ENCODE measurements at places on chromosomes 1 and 21. TPM values are rescaled to one million over a fixed set of nuclear protein-coding genes. Genes with fewer than 3 reads are reported as not detected.

DNA sequence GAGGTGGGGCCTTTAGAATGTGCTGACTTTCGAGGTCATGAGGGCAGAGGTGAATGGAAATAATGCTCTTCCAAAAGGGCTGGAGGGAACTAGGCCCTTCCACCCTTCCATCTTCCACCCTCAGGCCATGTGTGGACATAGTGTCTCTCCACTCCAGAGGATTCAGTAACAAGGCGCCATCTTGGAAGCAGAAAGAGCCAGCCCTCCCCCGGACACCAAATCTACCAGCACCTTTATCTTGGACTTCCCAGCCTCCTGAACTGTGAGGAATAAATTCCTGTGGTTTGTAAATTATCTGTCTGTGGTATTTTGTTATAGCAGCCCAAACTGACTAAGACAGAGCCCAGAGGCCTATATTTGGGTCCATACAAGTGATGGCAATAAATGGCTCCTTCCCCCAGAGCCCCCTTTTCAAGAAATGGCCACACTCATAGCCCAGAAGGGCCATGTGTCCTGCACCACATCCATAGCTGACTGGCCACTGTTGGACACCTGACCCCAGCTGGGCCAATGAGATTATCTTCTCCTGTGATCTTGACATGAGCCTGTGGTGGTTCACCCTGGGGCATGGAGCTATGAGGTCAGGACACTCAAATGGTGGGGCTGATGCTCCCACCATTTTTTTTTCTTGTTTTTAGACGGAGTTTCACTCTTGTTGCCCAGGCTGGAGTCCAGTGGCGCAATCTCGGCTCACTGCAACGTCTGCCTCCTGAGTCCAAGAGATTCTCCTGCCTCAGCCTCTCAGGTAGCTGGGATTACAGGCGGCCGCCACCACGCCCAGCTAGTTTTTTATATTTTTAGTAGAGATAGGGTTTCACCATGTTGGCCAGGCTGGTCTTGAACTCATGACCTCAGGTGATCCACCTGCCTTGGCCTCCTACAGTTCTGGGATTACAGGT lies 114.9 kb downstream of the RRAGC start:
- no peak for DNase-seq

Gene RGS4
- 8.1 TPM for polyA plus RNA-seq

DNA sequence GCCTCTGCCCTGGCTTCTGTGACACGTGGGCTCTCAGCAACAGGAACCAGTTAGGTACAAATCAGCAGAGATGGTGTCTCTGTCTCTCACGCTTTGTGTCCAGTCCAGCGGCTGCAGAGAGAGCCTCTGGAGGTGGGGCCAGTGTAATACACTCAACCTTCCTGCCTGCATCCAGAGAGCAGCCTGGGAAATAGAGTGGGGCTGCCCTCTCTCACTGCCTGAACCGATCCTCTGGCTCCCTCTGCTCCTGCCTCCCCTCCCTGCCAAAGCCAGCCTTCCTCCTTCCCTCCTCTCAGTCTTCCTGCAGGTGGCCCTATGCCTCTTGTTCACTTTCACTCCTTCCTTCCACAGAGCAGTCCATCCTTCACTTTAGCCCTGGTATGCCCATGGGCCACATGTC lies at the start of gene ZNF648:
Gene ZNF648, minus strand, starts transcription at position 119 of the 400 bp plus-strand sequence. CDS start 3,702 bp downstream, outside the sequence.
- DNase-seq = no peak

DNA sequence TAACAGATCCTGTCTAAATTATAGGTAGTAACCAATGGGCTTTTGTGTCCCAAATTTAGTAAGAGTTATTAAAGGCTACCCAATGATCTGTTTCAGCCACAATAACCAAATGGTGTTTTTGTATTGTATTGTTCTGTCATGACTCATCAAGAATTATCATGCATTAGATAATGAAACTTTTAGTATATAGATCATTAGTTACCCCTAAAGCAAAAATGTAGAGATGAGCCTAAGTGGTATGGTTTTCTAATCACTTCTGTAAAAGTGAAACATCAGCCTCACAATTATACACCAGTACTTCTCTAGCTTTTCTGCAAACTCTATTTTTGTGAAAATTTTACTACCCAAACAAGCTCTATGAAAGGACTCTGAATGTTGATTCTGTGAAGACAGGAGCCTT lies 71.4 kb downstream of the LRRC7 start:
- no peak for DNase-seq

GRCh38 chr1:173669491-173669941 lies at the start of gene ANKRD45:
TSS of gene ANKRD45 (minus strand) at chr1:173669851. CDS start at chr1:173659418, 10,433 bp downstream.
- DNase-seq = peak; percentile 35

DNA sequence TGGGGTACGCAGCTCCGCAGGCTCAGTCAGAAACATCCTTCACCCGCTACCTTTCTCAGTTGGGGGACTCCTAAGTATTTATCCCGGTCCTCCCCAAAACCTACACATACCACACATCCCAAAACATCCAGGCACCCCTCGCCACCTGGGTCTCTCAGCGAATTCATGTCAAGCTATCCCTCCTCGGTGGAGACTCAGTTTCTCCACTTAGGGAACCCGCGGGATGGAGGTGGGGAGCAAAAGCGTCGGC lies 1.3 kb upstream of the ZBTB7B start:
- DNase-seq = no peak

Gene DENND2C
- polyA plus RNA-seq = 0.99 TPM

Gene LORICRIN
- not detected for polyA plus RNA-seq

Gene CRYAA
- not detected for polyA plus RNA-seq

DNA sequence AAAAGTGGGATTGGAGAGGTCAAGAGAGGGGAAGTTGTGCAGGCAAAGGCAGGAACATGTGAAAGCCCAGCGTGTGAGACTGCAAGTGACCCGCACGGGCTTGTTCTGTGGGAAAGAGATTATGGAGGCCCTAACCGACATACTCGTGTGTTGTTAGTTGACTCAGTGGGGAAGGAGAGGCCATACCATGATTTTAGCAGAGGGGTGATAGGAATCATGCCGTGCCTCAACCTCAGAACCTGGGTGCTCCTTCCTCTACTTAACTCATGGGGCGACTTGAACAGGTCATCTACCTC lies 19.3 kb downstream of the PGLYRP3 start:
- no peak for DNase-seq

GRCh38 chr1:175033953-175034352 lies 10.7 kb upstream of the MRPS14 start:
- no peak for DNase-seq

DNA sequence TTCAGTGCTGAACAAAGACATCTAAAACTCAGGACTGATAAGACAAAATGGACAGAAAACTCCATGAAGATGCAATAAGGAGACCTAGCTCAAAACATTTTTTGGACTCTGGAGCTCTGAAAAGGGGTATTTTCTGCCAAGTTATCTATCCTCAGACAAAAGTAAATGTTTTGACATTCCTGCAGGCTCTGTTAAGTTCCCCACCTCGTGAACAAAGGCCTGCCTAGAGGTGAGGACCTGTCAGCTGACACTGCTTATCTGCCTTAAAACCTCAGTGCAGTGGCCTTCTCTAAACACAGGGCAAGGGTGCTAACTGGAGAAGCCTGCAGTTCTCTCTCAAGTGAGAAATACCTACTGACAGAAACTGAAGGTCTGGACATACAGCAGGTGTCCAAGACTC lies 41.1 kb downstream of the COLGALT2 start:
- DNase-seq = peak; percentile 34

DNA sequence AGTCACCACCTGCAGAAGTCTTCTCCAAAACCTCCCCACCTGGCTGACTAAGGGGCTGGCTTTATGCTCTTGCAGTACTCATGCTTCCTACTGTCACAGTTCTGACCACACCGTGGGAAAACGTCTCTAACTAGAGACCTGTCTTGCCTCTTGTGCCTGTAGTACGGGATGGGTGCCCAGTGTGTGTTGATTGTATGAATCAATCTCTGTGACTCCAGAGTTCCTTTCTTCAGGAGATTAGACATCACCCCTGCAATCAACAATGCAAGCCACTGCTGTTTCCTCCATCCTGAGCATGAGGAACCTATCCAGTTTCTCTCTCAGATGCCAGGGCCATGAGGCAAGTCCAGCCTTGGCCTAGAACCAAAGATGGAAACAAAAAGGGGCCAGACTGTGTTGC lies 64.1 kb downstream of the LRRN2 start:
- DNase-seq = no peak

Gene ZNF648
- polyA plus RNA-seq = 0.04 TPM

Gene CDC42SE1
- polyA plus RNA-seq = 58.2 TPM

Gene PGBD2
- 10.3 TPM for polyA plus RNA-seq

DNA sequence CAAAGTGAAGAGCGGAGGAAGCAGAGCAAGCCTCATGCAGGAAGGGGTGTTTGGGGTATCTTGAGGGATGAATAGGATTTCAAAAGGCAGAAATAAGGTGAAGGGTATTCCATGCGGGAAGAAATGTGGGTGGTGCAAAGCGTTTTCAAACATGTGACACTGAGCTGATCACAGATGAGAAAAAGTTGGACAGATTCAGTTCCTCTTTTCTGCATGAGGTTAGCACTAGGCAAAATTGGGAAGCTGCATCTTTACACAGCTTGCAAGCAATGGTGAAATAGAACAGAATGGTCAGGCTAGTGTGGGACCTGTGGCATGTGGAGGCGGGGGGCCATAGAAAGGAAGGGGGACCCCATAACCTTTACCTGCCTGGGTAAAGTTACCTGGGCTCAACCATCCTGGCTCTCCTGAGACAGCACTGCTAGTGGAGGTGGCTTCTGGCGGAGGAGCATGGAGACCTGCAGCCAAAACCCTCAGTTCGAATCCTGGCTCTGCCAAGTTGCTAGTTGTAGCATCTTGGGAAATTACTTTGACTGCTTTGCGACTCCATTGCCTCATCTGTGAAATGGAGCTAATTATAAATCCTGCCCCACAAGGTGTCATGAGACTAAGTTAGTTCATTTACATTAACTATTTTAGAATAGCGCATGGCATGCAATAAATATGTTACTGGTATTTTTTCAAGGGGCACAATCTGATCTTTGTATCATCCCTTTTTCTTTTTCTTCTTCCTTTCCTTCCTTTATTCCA lies 16.4 kb downstream of the KCNA10 start:
- DNase-seq = no peak

DNA sequence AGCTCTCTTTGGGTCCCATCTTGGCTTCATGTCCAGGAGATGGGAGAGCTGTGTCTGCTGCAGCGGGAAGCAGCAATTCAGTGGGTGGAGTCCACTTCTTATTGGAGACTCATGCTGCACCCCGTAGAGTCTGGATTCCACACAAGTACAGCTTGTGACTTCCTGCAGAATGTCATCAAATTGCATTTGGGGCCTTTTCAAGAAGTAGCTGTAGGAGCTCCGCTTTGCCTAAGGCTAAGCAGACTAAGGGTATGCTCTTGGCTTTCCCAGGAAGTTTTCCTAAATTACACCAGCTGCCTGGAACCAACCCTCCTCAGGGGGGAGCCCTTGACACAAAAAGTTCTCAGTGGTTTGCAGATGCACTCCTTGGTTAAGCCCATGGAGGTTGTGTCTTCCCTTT lies 5.7 kb upstream of the MOB3C start:
- no peak for DNase-seq

- no peak for DNase-seq
These were observed 523.3 kb upstream of the RGS18 start for GRCh38 chr1:191634801-191635508.

Gene ZMYND12
- 1.3 TPM for polyA plus RNA-seq

DNA sequence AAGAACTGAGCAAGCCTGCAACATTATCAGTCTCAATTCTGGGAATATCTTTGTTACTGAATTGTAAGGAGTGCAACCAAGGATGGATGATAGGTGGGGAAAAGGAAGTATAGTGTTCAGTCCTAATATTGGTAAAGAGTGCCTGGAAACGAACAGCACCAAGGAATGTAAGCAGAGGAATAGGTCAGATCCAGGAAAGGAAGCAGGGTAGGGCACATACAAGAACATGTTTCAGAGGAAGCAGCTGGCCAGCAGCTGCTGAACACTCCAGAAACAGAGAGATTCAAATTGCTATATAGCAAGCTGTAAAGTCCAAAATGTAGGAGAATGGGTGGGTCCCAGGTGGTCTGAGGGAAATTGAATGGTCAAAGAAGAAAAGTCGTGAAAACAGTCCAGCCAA lies 37.9 kb downstream of the CRB1 start:
- DNase-seq = no peak

- no peak for DNase-seq
These were observed 41.3 kb downstream of the AKNAD1 start for GRCh38 chr1:108815566-108815965.

Gene C21orf58
- polyA plus RNA-seq = 8.7 TPM

DNA sequence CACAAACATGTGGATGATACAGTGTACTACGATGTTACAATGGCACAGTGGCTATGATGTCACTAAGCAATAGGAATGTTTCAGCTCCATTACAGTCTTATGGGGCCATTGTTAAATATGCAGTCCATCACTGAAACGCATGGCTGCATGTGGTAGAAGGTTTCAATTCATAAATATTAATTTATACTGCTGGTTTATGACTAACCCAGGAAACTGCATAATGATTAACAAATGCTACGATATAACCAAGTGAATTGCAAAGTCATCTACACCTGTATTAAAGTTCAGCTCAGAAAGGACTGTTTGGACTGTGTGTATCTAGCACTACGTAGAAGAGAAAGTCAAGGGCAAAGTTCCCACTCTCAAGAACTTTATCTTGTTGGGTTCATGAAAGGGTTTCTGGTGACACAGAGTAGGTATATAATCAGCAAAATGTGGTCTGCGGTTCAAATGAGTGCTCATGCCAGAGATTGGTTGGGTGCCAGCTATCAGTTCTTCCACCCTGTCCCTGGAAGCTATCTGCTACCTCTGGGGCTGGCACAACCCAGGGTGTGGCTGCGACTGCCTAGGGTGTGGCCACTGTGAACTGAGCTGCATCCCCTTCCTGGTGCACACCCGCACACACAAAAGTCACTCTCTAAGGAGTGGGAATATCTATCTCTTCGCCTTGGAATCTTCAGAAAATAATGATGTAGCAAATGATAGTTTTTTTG lies 14.8 kb downstream of the MGST3 start:
- peak; percentile 93 for DNase-seq

- peak; percentile 42 for DNase-seq
These were observed 47.4 kb upstream of the RAB4A start for GRCh38 chr1:229223498-229223897.

DNA sequence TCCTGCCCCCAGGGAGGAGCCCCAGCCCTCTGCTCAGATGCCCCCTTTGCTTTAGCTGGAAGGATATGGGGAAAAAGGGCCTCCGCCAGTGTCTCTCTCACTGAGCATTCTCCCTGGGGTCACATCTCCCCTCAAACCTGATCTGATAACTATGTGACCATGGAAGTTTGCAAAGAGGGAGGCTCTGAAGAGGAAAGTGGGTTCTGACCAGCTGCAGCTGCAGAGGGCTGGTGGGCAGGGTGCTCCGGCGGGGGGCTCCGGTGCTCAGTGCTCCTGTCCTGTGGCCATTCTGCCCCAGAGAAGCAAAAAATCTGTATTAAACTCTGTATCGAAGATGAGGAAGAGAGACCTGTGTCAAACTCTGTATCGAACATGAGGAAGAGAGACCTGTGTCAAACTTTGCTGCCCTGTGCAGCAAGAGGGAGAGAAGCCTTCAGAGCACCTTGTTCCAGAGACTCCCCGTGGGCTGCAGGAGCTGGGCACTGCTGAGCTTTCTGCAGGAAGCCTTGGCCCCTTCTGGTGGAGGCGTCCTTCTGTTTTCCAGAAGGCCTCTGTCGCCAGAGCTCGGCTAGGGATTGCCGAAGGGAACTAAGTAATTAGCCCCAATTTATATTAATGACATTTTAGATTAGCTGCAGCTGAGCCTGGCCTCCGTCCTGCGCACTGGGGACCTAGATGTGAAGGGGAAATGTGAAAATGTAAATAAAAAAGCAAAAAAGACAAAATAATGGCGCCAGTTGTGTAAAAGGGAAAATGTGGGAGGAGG lies 186.2 kb upstream of the C1orf174 start:
- no peak for DNase-seq

Gene BRDT
- polyA plus RNA-seq = not detected

Measured in large intestine (tissue), 12 donors.